ENCODE measurements at places on chromosomes 4 and X. TPM values are rescaled to one million over a fixed set of nuclear protein-coding genes. Genes with fewer than 3 reads are reported as not detected.

The CT83 gene
- total RNA-seq = not detected

The SMIM10L2A gene
- total RNA-seq = 0.07 TPM

DNA sequence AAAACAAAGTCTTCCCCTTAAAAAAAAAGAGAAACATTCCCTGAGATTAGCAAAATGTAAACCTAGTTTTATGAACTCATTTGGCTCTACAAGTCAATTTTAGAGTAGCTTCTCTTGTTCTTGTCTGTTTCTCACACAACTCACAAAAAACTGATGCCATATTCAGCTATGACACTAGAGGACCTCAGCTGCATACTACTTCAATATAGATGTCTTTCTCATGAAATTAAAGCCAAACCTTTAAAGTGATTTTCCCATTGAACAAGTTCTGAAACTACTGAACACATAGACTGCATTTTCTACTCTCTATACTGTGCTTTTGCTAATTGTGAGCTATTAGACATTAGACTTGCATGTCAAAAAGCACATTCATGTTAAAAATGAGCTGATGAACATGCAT is 49.8 kb downstream of the TBCK start:
- peak; percentile 45 for DNase-seq

The SOX3 gene
- total RNA-seq = not detected

- DNase-seq = no peak
These were observed 13.9 kb downstream of the LCORL start for GRCh38 chr4:18007625-18008024.

- no peak for DNase-seq
These were observed 403.3 kb upstream of the TRAM1L1 start for GRCh38 chr4:117488692-117489091.

The HTN3 gene
- 0.80 TPM for total RNA-seq

DNA sequence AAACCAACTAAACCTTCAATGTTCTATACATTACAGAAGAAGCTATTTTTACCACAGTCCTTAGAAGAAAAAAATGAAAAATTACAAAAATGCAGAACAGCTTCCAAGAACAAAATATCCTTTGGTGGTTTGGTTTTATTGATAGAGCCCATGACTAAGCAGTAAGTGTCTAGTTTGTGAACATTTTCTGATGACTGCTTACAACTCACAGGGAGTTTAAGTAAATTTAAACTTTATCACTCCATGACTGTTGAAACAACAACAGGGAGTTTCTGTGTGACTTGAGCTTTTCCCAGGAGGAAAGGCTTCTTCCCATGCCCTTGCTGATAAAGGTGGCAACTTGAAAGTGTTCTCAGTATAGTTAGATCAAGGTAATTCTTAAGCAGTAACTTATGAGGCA is 2.9 kb downstream of the PF4 start:
- DNase-seq = peak; percentile 66

GRCh38 chr4:186584912-186585311 is 29.5 kb upstream of the MTNR1A start:
- no peak for DNase-seq

The OPRPN gene
- not detected for total RNA-seq

- no peak for DNase-seq
These were observed 21.8 kb downstream of the CRLF2 start for GRCh38 chrX:1190596-1191145.

- no peak for DNase-seq
These were observed 640 bp downstream of the BANK1 start for GRCh38 chr4:101791182-101791558.

DNA sequence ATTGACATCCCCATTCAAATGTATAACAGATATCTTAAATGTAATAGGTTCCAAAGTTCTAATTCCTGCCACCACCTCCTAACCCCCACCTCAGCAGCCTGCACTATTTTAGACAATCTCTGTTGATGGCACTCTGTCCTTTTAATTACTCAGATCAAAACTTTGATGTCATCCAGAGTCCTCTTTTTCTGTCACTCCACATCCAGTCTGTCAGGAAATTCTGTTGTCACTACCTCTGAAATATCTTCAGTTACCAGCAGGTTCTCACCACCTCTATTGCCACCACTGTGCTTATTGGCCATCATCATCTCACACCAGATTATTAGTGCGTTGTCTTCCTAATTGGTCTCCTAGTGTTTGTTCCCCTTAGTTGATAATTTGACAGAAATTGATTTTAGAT is 76.2 kb downstream of the PTPN13 start:
- no peak for DNase-seq

The ADH1A gene
- total RNA-seq = not detected

The TRAM1L1 gene
- total RNA-seq = not detected

The SLC25A4 gene
- 27.2 TPM for total RNA-seq

GRCh38 chrX:136778020-136778419 is 2.7 kb downstream of the ARHGEF6 start:
- DNase-seq = no peak

GRCh38 chrX:104696667-104697066 is 130.7 kb downstream of the IL1RAPL2 start:
- DNase-seq = no peak

DNA sequence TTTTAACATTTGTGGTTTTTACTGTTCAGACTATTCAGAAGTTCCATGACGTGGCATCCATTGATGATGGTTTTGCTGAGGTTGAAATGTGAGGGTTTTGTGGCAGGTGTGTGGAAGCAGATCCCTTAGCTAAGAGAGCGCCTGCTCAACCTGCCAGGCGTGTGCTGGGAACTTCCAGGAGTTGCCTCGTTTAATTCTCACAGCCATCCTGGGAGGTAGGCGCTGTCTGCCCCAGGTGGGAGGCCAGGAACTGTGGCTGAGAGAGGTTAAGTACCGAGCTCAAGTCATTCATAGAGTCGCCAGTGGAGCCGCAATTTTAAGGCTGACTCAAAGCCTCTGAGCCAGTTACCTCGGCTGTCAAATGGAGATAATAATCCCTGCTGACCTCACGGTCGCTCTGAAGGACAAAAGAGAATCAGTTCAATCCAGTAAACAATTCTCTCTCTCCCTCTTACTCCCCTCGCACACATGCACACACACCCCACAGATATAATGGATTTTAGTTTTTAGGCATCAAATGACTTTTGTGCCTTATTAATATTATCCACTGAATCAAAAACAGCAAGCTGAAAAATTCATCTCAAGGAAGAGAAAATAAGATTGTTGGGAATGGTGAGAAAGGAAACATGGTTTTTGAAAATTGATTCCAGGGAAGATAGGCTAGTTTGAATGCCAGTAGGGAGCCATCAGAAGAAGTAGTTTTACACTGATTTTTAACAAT is 171.3 kb downstream of the PTTG2 start:
- DNase-seq = no peak

- DNase-seq = no peak
These were observed 111.7 kb downstream of the PTTG2 start for GRCh38 chr4:38071801-38072431.

Data from HT1080 (cell line).